ENCODE measurements at places on chromosomes 3 and 15. TPM values are rescaled to one million over a fixed set of nuclear protein-coding genes. Genes with fewer than 3 reads are reported as not detected.

- no peaks in the 10 kb centered on the region for H3K27me3 ChIP-seq
Observed at GRCh38 chr3:139534992-139535879, 4.3 kb downstream of the RBP1 start.

DNA sequence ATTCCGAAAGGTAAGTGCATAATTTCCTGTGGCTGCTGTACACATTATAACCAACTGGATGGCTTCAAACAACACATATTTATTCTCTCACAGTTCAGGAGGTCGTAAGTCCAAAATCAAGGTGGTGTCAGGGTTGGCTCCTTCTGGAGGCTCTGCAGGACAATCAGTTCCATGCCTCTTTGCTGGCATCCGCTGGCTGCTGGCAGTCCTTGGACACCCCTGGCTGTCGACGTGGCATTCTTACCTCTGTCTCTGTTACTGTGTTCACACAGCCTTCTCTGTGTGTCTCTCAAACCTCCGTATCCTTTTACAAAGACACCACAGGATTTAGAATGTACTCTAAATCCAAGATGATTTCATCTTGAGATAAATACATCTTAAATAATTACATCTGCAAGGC, 398.8 kb upstream of the ATP10A start:
- no peak for DNase-seq
- H3K27me3 ChIP-seq = no peaks in the 10 kb centered on the region
- no peaks in the 10 kb centered on the region for H3K36me3 ChIP-seq
- H3K4me1 ChIP-seq = no peaks in the 10 kb centered on the region
- no peak overlapping the region for H3K4me3 ChIP-seq

- H3K36me3 ChIP-seq = no peaks in the 10 kb centered on the region
- no peak for DNase-seq
- no peaks in the 10 kb centered on the region for H3K27me3 ChIP-seq
- peaks cover 8% of the 10 kb centered on the region for H3K4me1 ChIP-seq
Observed at GRCh38 chr15:76974456-76975036, 20.4 kb upstream of the PSTPIP1 start.

DNA sequence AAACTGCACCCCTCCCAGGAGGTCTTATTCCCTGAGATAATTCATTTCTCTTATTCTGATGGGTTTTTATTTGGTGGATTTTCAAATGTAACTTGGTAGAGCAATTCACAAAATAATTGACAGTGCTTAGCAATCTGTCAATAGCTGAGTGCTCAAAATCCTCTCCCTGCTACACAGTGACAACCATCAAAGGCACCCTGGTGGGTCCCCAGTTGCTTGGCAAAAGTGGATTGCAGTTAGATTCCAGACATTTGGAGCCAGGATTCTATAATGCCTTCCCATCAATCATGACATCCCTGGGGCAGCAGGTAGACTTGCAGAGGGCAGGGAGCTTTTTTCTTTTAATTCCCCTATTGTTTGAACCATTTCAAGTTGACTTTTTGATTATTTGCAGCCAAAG, 59.0 kb downstream of the FHIT start:
- H3K4me3 ChIP-seq = no peak overlapping the region
- H3K27me3 ChIP-seq = no peaks in the 10 kb centered on the region
- no peak overlapping the region for H3K27ac ChIP-seq

DNA sequence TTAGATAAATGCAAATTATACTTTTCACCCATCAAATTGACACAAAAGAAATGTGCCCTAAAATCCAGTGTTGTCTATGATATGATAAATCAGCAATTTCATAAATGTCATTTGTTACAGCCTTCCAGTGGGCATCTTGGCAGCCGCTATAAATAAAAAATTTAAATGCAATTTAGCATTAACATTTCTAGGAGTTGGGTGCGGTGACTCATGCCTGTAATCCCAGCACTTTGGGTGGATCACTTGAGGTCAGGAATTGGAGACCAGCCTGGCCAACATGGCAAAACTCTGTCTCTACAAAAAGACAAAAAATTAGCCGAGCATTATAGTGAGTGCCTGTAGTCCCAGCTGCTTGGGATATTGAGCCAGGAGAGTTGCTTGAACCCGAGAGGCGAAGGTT, 65.9 kb upstream of the POMGNT2 start:
- H3K36me3 ChIP-seq = no peaks in the 10 kb centered on the region
- no peak overlapping the region for H3K27ac ChIP-seq
- H3K4me3 ChIP-seq = no peak overlapping the region

- no peak overlapping the region for H3K4me3 ChIP-seq
- no peaks in the 10 kb centered on the region for H3K27me3 ChIP-seq
- no peak overlapping the region for H3K27ac ChIP-seq
Observed at GRCh38 chr3:170734735-170735065, 135.3 kb downstream of the RPL22L1 start.

CHRFAM7A gene
- total RNA-seq = not detected
